ENCODE measurements at places on chromosomes 4 and X. TPM values are rescaled to one million over a fixed set of nuclear protein-coding genes. Genes with fewer than 3 reads are reported as not detected.

DNA sequence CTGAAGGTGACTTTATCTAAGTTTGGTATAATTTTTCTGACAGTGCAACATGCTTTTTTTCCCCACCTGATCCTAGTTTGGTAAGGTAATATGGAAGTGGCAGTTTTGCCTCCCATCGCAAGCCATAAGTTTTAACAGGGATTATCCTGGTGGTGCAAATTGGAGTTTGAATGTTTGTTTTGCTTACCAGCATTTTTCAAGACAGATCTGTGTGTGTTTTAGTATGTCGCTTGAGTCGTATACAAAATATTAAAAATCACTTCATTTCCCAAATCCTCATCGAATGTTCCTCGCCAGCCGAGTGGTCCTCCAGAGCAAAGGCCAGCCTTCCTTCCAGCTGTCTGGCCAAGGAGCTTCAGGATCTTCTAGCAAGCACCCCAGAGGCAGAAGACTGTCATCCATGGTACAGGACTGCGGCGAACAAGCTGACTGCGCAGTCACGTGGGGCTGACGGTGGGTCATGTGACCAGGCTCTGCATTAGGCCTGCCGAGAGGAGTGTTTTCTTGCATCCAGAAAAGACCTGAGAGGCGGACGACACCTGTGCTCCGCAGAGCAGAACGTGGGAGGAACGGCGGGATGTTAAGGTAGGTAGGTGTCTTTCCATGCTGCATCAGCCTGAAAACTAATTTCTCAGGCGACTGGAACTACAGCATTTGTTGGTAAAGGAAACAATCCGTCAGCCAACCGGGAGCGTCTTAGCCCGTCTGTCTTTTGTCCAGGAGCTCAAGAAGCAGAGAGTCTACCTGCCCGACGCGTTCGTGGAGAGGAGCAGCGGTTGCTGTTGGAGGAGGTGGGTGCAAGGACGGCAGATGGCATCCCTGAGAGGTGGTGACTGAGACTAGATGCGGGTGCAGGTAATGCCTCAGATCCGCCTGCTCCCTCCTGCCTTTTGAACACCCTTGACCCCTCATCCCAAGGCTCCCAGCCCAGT, at the start of gene GPRASP3:
Gene GPRASP3, plus strand, starts transcription at position 507 of the 932 bp plus-strand sequence. CDS start 28,253 bp downstream, outside the sequence.
- peak; percentile 75 for DNase-seq
- H3K27ac ChIP-seq, result peak within 1 kb of the TSS; percentile 64
- H3K36me3 ChIP-seq, result no peaks in the 10 kb centered on the region
- peak within 1 kb of the TSS; percentile 88 for H3K4me3 ChIP-seq
- H3K4me1 ChIP-seq, result no peaks in the 10 kb centered on the region

GRCh38 chrX:5702890-5703289, 525.8 kb downstream of the NLGN4X start:
- no peaks in the 10 kb centered on the region for H3K27me3 ChIP-seq
- no peak overlapping the region for H3K27ac ChIP-seq
- H3K4me1 ChIP-seq, result no peaks in the 10 kb centered on the region

- no peak for DNase-seq
- no peak overlapping the region for H3K4me3 ChIP-seq
- H3K4me1 ChIP-seq, result no peaks in the 10 kb centered on the region
- H3K27me3 ChIP-seq, result no peaks in the 10 kb centered on the region
- H3K27ac ChIP-seq, result no peak overlapping the region
Measured at GRCh38 chr4:143196323-143196722, 11.6 kb downstream of the USP38 start.

The CLDN34 gene
- total RNA-seq, result not detected

- H3K27ac ChIP-seq, result peak overlapping the region; percentile 41
- no peaks in the 10 kb centered on the region for H3K27me3 ChIP-seq
- H3K36me3 ChIP-seq, result no peaks in the 10 kb centered on the region
- no peak for DNase-seq
Measured at GRCh38 chr4:52894443-52894842, 32.3 kb downstream of the RASL11B start.

The HPGD gene
- total RNA-seq, result not detected

DNA sequence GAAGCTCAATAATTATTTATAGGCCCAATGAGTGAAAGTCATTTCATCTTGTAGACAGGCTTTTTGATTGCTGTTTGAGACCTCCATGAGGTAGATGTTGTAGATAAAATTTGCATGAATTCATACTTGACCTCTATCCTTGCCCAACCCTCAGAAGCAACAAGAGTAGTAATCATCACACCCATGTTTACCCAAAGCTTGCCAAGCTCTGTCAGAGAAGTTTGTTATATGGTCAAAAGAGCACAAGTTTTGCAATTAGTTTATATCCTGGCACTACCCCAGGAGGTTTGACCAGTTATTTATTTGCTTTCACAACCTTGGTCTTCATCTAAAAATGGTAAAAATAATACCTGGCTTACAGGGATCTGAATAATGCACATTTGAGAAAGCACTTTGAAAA, 20.7 kb downstream of the ADH7 start:
- H3K27ac ChIP-seq, result no peak overlapping the region
- no peak for DNase-seq
- no peaks in the 10 kb centered on the region for H3K27me3 ChIP-seq
- no peaks in the 10 kb centered on the region for H3K4me1 ChIP-seq

The PNMA6A gene
- 0.18 TPM for total RNA-seq

- no peak for DNase-seq
- H3K4me3 ChIP-seq, result no peak overlapping the region
- no peaks in the 10 kb centered on the region for H3K36me3 ChIP-seq
- H3K27me3 ChIP-seq, result no peaks in the 10 kb centered on the region
- no peak overlapping the region for H3K27ac ChIP-seq
Measured at GRCh38 chr4:116018831-116019230, 905.4 kb upstream of the NDST4 start.

The MAGEE1 gene
- 0.56 TPM for total RNA-seq

- no peak overlapping the region for H3K4me3 ChIP-seq
- DNase-seq, result no peak
- H3K36me3 ChIP-seq, result no peaks in the 10 kb centered on the region
- H3K27me3 ChIP-seq, result no peaks in the 10 kb centered on the region
- no peak overlapping the region for H3K27ac ChIP-seq
Measured at GRCh38 chr4:100539706-100540105, 21.9 kb upstream of the EMCN start.

GRCh38 chrX:24668111-24668510, 21.0 kb upstream of the PCYT1B start:
- no peaks in the 10 kb centered on the region for H3K36me3 ChIP-seq
- H3K4me3 ChIP-seq, result no peak overlapping the region
- no peak overlapping the region for H3K27ac ChIP-seq
- no peaks in the 10 kb centered on the region for H3K4me1 ChIP-seq
- peaks cover 3% of the 10 kb centered on the region for H3K27me3 ChIP-seq
- DNase-seq, result no peak

DNA sequence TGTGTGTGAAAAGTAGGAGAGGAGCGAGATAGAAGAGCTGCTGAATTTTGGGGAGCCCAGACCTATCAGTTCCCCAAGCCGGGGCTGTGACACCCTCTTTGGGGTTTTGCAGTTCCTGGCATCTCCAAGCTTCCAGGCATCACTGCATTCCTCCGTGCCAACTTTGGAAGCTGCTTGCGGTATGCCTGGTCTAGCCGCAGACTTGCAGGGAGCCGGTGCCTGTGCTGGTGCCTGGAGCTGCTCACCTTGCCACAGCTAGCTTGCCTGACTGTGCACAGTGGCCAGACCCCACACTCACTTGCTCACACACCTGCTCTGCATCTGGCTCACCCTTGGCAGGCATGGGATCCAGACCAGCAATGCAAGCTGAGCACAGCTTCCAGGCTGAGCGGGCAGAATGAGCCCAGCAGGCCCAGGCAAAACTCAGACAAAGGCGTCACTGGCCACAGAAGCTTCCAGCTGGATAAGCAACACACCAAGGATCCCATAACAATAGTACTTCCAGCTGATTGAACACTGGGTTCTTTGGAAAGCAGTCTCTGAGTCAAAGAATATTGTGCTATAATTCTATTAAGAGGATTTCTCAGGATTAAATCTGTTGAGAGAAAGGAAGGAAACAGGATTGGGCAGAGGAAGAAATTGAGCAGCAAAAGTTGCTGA, 390.9 kb downstream of the TEX13C start:
- no peak overlapping the region for H3K27ac ChIP-seq
- no peaks in the 10 kb centered on the region for H3K36me3 ChIP-seq
- H3K4me1 ChIP-seq, result no peaks in the 10 kb centered on the region
- no peak for DNase-seq
- no peaks in the 10 kb centered on the region for H3K27me3 ChIP-seq
- no peak overlapping the region for H3K4me3 ChIP-seq

The RELL1 gene
- total RNA-seq, result 53.6 TPM

- no peaks in the 10 kb centered on the region for H3K27me3 ChIP-seq
- no peaks in the 10 kb centered on the region for H3K36me3 ChIP-seq
- no peak for DNase-seq
Measured at GRCh38 chr4:39525822-39526690, 1.2 kb downstream of the UGDH start.

- DNase-seq, result no peak
- H3K36me3 ChIP-seq, result peaks cover 38% of the 10 kb centered on the region
- no peak overlapping the region for H3K27ac ChIP-seq
Measured at GRCh38 chr4:2732526-2732925, 23.6 kb downstream of the TNIP2 start.

DNA sequence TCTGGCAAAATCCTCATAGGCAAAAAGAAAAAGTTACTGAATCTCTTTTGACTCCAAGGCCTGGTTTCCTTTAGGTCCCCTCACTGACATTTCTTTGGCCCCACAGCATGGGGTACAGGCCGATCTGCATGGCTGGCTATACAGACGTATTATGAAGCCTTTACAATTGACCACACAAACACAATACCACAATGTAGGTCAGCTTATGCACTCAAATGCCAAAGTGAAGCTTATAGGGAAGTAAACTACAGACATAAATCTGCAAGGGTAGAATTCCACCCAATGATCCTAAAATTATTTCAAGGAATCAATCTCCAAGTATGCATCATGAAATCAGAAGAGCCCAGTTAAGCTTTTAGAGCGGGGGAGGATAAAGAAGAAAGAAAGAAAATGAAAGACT, 20.7 kb downstream of the STX18 start:
- peaks cover 2% of the 10 kb centered on the region for H3K36me3 ChIP-seq
- DNase-seq, result no peak
- no peak overlapping the region for H3K27ac ChIP-seq
- H3K4me1 ChIP-seq, result no peaks in the 10 kb centered on the region

DNA sequence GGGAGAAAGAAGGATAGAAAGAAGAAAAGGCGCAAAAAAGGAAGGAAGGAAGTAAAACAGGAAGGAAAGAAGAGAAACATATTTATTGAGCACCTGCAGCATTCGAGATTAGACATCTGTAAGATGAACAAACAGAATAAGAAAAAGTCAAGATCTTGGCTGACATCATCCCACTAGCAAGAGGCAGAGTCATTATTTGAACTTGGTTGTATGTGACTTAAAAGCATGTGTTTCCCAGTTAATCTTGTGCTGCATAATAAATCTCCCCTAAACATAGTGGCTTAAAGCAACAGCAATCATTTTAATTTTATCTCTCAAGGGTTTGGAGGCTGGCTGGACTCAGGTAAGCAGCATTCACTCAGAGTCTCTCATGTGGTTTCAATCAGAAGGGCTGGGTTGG, 38.5 kb upstream of the COX7B2 start:
- no peaks in the 10 kb centered on the region for H3K36me3 ChIP-seq

DNA sequence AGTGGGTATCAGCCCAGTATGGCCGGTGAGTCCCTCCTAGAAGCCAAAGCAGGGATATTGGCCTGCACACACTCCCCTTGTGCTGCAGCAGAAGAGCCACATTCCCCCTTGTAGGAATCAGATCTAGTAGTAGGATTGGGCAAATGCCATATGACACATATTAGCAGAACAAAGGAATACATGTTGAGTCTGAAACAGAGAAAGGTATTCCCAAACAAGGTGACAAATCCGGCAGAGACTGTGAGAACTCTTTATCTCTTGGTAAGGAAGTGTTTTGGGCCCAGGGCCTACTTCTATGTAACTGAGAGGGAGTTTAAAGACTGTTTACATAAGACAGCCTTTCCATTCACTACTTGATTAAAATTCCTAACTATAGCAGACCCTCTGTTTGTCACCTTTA, 1382.0 kb downstream of the FAM133A start:
- no peaks in the 10 kb centered on the region for H3K4me1 ChIP-seq
- no peak for DNase-seq
- no peaks in the 10 kb centered on the region for H3K36me3 ChIP-seq
- H3K4me3 ChIP-seq, result no peak overlapping the region

The IL3RA gene
- total RNA-seq, result not detected

The ARHGAP4 gene
- 0.28 TPM for total RNA-seq

DNA sequence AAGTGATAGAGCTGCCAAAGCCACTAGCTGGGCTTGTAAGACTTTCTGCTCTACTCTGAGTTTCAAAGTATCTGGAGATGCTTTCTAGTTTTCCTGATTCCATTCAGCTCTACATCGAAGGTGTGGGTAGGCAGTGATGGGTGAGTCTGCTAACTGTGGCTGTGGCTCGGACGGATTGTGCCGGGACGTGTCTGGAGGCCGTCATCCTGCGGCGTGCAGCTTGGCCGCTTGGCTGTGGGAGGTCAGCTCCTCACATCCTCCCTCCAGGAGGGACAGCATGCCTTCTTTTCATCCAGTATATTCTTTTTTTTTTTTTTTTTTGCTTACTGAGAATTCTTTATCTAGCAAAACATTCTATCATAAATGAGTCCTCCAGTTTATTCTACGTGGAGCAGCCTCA, 77.9 kb upstream of the AADAT start:
- H3K27ac ChIP-seq, result no peak overlapping the region
- no peaks in the 10 kb centered on the region for H3K4me1 ChIP-seq
- no peaks in the 10 kb centered on the region for H3K27me3 ChIP-seq
- no peaks in the 10 kb centered on the region for H3K36me3 ChIP-seq

The TEX28 gene
- total RNA-seq, result not detected

GRCh38 chrX:70336767-70337166, 46.9 kb downstream of the KIF4A start:
- H3K27ac ChIP-seq, result no peak overlapping the region
- DNase-seq, result no peak
- no peaks in the 10 kb centered on the region for H3K4me1 ChIP-seq
- no peaks in the 10 kb centered on the region for H3K36me3 ChIP-seq
- H3K4me3 ChIP-seq, result no peak overlapping the region

The MAGEA8 gene
- total RNA-seq, result not detected

GRCh38 chrX:69179380-69179911, 14.2 kb upstream of the PJA1 start:
- H3K27me3 ChIP-seq, result peaks cover 48% of the 10 kb centered on the region
- H3K27ac ChIP-seq, result no peak overlapping the region
- peak; percentile 29 for DNase-seq
- H3K4me3 ChIP-seq, result no peak overlapping the region
- no peaks in the 10 kb centered on the region for H3K4me1 ChIP-seq
- H3K36me3 ChIP-seq, result no peaks in the 10 kb centered on the region

- no peaks in the 10 kb centered on the region for H3K4me1 ChIP-seq
- H3K27me3 ChIP-seq, result no peaks in the 10 kb centered on the region
- DNase-seq, result no peak
- no peak overlapping the region for H3K4me3 ChIP-seq
- H3K27ac ChIP-seq, result no peak overlapping the region
Measured at GRCh38 chr4:84403656-84404055, 95.4 kb downstream of the NKX6-1 start.

- no peak for DNase-seq
- no peak overlapping the region for H3K27ac ChIP-seq
- no peaks in the 10 kb centered on the region for H3K27me3 ChIP-seq
- no peak overlapping the region for H3K4me3 ChIP-seq
- no peaks in the 10 kb centered on the region for H3K4me1 ChIP-seq
- H3K36me3 ChIP-seq, result no peaks in the 10 kb centered on the region
Measured at GRCh38 chrX:141158084-141158483, 18.8 kb downstream of the LDOC1 start.

The EMD gene
- total RNA-seq, result 11.4 TPM

The PACRGL gene
- 15.8 TPM for total RNA-seq

The USP17L12 gene
- not detected for total RNA-seq
